ENCODE measurements at places on chromosomes 11 and 22.

DNA sequence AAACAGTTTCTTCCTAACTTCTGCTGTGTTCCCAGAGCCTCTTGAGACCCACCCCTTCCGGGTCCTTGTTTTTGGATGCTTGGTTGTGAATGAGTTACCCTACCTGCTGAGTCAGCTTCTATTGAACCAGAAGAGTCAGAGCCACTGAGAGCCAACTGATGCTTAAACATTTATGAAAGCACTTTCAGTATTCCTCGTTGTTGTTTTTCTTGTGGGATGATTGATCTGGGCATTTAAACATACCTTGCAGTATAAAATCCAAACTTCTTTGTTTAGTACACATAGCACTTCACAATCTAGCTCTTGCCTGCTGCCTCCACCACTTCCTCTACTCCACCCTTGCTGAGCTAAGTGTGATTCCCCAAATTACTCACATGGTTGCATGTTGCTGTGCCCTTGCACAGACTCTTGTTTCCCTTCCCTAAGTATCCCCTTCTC, 5.5 kb downstream of the PRSS23 start:
- peak; percentile 38 for DNase-seq

DNA sequence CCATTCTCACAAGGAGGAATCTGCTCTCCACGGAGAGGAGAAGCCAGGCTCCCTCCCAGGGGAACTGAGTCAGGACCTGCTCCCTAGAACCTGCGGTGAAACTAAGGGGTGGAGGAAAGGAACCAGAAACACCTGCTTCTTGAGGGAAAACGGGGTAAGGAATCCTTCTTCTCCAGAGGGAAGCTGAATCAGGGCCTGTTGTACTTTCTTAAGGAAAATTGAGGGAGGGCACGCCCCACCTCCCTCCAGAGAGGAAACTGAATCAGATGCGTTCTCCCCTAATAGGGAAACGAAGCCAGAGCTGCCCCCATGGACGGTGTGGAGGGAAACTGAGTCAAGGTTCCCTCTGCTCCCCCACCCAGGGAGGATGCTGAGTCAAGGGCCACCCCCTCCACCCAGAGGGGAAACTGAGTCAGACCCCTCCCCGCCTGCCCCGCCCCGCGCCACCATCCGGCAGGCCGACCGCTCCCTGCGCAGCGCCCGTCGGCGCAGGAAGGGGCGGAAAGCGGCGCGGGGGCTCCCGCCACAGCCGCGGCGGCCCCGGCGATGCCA, 393 bp downstream of the RELA start:
- DNase-seq: no peak

DNA sequence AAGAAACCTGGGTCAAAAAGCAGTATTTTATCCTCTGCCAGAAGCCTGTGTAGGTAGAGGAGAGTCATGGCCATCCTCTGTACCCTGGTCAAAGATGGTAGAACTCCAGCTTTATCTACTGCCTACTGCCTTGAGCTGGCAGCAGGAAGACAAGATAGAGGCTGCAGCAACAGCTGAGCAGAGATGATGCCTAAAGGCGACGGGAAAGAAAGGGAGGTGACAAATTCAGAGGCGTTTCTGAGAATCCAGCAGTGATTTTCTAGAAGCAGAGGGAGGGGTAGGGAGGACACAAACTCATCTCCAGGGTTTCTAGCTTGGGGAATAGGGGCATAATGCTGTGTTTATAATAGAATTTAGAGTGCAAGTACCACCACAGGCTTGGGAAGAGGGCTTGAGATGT, 15.5 kb upstream of the C1QTNF4 start:
- no peak for DNase-seq

- DNase-seq: no peak
Measured at GRCh38 chr11:57402188-57403002, 11.9 kb upstream of the PRG2 start.

DNA sequence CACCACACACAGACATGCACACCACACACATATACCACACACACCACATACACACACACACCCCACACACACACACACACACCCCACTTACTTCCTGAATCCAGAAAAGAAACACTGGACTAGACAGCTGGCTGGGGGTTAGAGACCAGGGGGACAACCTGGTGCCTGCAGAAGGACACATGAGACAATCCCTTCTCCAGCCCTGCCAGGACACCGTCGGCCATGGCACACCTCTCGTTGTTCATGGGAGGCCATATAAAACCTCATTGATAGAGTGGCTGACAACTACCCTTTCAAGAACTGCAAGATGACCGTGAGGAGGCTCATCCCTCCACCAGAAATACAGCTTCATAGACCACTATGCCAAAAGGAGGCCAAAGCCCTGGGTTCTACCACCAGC, 54.3 kb downstream of the IGSF9B start:
- DNase-seq: no peak

GRCh38 chr11:69004411-69005182, 8.4 kb downstream of the MRGPRF start:
- no peak for DNase-seq

DNA sequence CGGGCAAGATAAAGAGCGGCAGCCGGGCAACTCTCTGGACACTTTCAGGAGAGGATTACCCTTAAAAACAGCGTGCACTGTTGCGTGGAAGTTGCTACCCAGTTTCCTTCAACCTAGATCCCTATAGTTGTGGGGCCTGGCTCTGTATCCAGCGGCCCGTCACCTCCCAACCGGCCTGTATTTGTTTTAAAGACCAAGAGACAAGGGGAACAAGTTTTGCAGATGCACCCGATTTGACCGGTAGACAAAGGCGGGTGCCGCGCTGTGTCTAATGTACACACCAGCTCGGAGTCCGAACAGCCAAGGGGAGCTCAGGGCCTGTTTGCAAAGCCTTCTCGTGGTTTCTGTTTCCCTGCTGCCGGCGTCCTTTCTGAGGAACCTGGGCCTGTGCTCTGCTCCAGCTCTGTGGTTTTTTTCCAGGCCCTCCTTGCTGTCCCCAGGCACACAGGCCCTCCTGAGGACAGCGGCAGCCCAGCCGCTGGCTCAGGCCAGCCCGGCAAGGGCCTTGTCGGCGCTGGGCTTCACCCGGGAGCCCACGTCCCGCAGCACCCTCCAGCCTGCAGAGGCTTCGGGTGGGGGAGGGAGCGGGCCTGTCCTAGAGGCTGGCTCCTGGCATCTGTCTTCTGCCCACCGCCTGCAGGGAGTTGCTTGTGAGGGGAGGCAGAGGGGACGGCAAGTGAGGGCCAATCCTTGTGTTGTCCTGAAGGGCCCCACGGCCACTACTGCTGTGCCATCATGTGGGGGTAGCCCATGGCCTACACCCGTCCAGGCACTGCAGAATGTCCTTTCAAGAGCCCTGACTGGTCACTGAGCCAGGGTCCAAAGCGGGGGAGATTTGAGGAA, 1.4 kb downstream of the TBX1 start:
- no peak for DNase-seq

- no peak for DNase-seq
Measured at GRCh38 chr11:125157953-125158680, 6.4 kb upstream of the PKNOX2 start.

DNA sequence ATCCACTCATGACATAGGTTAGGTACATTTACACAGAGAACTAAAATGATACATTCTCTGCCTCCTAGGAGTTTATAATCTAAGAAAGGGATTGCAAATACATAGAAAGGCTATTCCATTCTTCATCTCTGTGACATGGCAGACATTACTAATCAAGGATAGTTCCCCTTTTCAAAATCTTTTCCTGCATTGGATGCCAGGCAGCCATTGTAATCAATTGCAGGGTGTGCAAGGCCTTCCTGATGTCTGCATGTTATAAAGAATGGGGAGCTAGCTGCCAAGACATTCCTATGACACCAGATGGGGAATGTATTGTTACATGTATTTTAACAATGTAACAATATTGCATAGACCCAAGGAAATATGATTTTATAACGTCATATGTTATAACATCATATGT, 82.0 kb downstream of the KIRREL3 start:
- no peak for DNase-seq

DNA sequence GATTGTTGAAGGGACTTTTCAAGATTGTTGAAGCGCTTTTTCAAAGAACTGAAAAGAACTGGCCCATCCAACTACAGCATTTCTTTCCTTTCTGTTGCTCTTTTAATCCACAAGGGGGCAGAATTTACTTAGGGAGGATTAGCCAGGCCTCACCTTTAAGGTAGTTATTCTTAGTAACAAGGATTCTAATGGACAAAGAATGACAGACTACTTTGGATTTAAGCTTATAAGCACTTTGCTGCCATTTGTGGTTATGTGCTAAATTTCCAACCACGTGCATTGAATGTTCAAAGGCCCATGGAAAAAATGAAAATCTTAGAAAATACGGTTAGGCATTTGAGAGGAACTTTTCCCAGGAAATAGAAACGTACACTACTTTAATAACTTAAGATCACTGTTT, 49.5 kb upstream of the HSPA8 start:
- peak; percentile 66 for DNase-seq

DNA sequence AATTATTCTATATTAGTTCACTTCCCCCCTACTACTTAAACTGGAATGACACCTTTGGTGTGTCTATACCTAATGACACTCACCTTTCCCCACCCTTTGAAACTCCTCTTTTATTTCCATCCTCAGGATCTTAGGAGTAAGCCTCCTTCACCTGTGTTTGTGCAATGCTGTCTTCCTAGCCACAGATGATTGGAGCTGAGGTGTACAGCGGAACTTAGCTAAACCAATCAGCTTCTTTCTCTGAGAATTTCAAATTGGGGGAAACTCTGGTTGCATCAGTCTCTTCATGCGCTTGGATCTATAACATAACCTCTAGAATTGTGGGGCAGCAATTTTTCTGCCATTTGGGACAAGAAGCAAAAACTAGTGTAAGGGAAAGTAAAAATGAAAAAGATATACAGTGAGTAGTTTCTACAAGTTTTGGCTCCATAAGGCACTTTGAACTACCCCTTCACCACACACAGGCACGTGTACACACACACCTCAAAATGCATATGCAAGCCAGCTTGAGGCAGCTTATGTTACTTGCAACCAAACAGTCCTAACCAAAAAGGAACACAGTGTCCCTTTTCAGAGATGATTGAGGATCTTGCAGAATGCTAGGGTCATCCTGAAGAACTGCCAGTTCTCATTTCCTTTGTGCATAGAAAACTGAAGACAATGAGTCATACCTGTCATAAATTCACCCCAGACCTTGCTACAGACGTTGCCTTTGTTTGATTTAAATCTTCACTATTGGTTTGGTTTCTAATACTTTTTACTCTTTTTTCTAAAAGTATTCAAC, 36.0 kb upstream of the LDLRAD3 start:
- no peak for DNase-seq

DNA sequence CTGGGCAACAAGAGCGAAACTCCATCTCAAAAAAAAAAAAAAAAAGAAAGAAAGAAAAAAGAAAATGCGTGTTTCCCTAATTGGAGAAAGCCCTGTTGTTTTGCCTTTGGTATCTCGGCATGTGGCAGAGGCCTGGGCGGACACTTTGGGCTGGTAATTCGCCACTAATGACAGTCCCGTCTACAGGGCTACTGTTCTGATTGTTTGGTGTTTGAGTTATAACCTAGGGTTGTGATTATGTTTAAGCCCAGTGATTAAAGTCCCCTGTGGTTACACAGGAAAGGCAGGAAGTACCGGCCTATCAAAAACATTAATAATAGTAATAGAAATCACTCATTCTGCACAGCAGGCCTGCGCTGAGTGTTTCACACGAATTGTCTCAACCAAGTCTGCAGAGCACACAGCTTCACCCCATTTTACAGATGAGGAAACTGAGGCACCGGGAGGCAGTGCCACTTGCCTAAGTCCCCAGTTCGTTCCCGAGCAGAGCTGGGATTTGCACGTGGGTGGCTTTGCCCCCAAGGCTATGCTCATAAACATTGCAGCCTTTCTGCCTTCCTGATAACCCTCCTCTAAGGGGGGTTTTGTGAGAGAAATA, 39.1 kb upstream of the GRAMD4 start:
- no peak for DNase-seq

DNA sequence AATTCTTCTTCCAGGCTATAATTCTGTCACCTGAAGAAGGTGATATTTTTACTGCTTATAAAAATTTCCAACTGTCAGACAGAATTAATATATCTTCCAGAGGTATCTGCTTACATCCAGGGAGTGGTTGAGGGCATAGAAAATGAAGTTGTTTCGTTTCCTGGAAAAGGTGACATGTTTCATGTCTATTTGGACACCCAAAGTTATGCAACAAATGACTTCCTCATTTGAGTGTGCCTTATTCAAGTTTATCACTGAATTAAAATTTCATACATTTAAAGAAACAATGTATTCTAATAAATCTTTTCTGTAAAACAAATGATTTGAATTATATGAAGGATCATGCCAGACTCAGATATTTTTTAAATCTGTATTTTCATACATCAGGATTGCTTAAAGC, 8.5 kb upstream of the GRAMD1B start:
- DNase-seq: no peak

DNA sequence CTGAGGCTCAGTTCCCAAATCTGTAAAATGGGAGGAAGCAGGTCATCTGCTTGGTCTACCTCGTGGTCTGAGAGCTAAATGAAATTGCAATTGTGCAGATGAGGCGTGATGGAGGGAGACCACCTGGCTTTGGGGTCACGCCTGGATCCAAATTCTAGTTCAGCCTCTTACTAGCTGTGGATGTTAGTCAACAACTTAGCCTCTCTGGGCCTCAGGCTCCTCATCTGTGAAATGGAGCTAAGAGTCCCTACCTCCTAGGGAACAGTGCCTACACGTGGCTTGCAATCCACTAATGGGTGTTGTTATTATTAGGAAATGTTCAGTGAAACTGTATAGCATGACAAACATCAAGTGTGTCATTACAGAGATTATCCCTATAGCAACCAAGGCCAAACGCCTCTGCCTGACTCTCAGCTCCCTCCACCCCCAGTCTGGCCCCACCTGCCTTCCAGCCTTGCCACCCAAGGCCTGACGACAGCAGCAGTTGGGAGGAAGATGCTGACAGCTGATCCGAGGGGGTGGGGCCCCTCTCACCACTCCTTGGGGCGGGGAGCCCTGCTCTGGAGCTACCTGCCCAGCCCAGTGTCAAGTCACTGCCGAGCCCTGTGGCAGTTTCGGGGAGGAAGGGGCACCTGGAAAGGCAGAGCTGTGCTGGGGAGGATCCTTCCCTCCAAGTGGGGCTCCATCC, 1.7 kb upstream of the RHOD start:
- no peak for DNase-seq

DNA sequence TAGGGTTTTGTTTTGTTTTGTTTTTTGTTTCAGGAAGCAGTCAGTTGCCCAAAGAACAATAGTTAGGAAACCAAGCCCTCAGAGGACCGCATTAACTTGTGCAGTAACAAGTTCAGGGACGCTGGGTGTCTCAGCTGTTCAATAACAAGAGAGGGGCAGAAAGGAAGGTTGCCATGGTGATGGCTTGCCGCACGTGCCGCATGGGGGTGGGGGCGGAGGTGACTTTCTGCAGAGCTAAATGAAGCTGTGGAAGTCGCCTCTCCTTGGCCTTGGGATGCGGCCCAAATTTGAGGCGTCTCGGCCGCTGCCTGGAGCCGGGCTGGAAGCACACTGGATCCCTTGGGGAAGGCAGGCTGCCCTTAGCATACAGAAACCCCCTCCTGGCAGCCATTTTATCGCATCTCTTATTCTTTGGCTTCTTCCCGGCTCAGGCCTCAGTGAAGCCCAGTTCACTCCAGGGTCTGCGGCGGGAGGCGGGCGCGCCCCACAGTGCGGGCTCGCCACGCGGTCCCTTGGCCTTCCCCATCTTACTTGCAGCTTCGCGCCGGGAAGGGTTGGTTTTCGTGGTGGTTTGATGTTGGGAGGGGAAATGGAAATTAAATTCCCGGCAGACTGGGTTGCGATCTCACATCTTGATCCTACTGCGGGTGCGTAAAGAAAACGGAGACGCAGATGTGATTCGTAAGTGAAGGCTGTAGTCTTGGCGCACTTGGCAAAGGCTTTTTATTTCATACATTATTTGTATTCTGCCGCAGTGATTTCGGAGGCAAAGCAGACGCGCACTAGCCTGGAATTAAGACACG, 94.3 kb downstream of the SLC17A6 start:
- no peak for DNase-seq

- DNase-seq: peak; percentile 57
Measured at GRCh38 chr11:61963282-61964057, 4.0 kb downstream of the FTH1 start.
